ENCODE measurements at places on chromosomes 2 and 18.

DNA sequence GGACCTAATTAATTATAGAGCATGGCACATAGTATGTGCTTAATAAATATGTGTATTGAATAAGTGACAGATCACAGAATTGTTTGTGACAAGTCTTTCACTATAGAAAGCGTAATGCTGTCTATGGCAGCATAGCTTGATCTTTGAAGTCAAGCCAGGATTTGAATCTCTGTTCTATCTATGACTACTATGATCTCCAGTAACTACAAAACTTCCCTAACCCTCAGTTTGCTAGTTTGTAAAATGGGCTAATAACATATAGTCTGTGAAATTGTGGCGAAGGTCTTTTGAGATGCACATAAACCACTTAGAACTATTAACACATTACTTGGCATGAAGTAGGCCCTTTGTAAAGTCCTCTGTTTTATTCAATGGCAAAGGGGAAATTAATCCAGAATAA lies 4.0 kb upstream of the FHL2 start:
- no peak overlapping the region for H3K4me3 ChIP-seq
- no peak overlapping the region for H3K27ac ChIP-seq
- H3K4me1 ChIP-seq, result no peaks in the 10 kb centered on the region
- peaks cover 13% of the 10 kb centered on the region for H3K27me3 ChIP-seq

- no peak for DNase-seq
- no peak overlapping the region for H3K4me3 ChIP-seq
- H3K27ac ChIP-seq, result no peak overlapping the region
Observed at GRCh38 chr2:203796248-203797010, 71.1 kb upstream of the CTLA4 start.

DNA sequence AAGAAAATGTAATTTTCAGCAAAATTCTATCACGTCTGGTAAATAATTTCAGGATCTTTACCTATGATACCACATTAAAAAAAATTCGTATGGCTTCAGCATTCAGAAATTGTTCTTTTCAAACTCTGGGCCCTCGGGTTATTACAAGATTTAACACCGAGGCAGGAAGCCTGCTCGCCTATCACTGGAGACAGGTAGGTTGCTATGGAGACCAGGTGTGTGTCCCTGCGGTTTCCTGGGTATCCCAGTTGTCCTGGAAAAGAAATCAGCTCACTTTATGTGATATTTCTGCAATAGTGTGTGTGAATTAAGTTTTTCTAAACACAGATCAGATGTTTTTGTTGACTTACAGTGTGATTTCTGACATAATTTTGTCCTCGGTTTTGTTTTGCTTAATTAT lies 14.2 kb downstream of the HPCAL1 start:
- no peaks in the 10 kb centered on the region for H3K4me1 ChIP-seq
- H3K4me3 ChIP-seq, result no peak overlapping the region
- no peak overlapping the region for H3K27ac ChIP-seq
- no peaks in the 10 kb centered on the region for H3K36me3 ChIP-seq
- no peaks in the 10 kb centered on the region for H3K27me3 ChIP-seq
- no peak for DNase-seq

DNA sequence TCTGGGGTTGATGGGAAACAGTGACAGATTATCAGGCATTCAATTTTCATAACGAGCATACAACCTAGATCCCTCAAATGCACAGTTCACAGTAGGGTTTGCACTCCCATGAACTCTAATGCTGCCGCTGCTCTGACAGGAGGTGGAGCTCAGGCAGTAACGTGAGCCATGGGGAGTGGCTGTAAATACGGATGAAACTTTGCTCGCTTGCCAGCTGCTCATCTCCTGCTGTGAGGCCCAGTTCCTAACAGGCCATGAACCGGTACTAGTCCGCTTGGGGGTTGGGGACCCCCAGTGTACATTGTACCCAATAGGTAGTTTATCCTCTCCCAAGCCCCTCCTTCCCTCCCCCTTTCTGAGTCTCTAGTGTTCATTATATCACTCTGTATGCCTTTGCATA lies 94.6 kb downstream of the PTH2R start:
- no peaks in the 10 kb centered on the region for H3K4me1 ChIP-seq
- H3K36me3 ChIP-seq, result no peaks in the 10 kb centered on the region

DNA sequence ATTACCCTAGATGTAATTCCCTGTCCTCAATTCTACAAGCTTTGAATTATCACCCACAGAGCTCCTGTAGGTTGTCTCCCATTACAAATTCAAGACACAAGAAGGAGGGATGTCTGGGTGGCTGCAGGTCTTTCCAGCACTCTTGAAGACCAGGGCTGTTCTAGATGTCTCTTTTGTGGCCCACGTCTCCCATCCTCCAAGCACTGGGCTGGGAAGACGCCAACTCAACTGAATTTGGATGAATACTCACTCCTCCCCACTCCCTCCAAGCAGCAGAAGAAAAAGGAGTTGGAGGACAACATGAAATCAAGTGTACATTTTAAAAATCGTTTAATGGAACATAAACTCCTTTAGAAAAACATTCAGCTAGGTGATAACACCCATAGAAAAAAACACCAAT lies 31.2 kb downstream of the SMAD7 start:
- no peaks in the 10 kb centered on the region for H3K27me3 ChIP-seq
- H3K4me1 ChIP-seq, result peaks cover 8% of the 10 kb centered on the region
- no peak overlapping the region for H3K4me3 ChIP-seq

- H3K4me1 ChIP-seq, result no peaks in the 10 kb centered on the region
- H3K4me3 ChIP-seq, result no peak overlapping the region
- H3K36me3 ChIP-seq, result no peaks in the 10 kb centered on the region
- DNase-seq, result no peak
- no peak overlapping the region for H3K27ac ChIP-seq
Observed at GRCh38 chr2:186879312-186879711, 30.3 kb upstream of the ZSWIM2 start.

- H3K27ac ChIP-seq, result no peak overlapping the region
- no peak for DNase-seq
- H3K27me3 ChIP-seq, result no peaks in the 10 kb centered on the region
- no peaks in the 10 kb centered on the region for H3K4me1 ChIP-seq
Observed at GRCh38 chr18:77039196-77040130, 93.1 kb downstream of the MBP start.

GRCh38 chr2:118861242-118861641 lies 13.8 kb upstream of the EN1 start:
- peak; percentile 30 for DNase-seq
- no peak overlapping the region for H3K27ac ChIP-seq
- H3K4me1 ChIP-seq, result peaks cover 8% of the 10 kb centered on the region
- H3K36me3 ChIP-seq, result no peaks in the 10 kb centered on the region

- no peak overlapping the region for H3K27ac ChIP-seq
- DNase-seq, result no peak
- no peaks in the 10 kb centered on the region for H3K36me3 ChIP-seq
- H3K4me1 ChIP-seq, result peaks cover 5% of the 10 kb centered on the region
- no peaks in the 10 kb centered on the region for H3K27me3 ChIP-seq
Observed at GRCh38 chr2:132595186-132595585, 74.8 kb downstream of the LYPD1 start.

DNA sequence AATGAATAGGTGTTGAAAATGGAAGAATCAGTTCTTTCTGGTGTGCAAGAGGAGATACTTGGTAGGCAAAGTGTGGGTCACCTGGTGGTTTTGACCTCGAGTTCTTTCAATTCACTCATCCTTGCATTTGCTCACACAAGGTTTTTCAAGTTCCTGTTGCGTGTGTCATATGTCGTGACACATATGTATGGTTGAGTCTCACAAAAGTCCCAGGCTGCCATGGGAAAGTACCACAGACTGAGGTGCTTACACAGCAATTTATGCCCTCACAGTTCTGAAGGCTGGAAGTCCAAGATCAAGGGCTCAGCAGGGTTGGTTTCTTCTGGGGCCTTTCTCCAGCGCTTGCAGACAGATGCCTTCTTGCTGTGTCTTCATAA lies 64.4 kb downstream of the NCK2 start:
- H3K4me1 ChIP-seq, result peaks cover 3% of the 10 kb centered on the region
- H3K4me3 ChIP-seq, result no peak overlapping the region
- no peaks in the 10 kb centered on the region for H3K27me3 ChIP-seq
- peaks cover 3% of the 10 kb centered on the region for H3K36me3 ChIP-seq
- H3K27ac ChIP-seq, result no peak overlapping the region
